ENCODE measurements at places on chromosomes 3 and 15.

DNA sequence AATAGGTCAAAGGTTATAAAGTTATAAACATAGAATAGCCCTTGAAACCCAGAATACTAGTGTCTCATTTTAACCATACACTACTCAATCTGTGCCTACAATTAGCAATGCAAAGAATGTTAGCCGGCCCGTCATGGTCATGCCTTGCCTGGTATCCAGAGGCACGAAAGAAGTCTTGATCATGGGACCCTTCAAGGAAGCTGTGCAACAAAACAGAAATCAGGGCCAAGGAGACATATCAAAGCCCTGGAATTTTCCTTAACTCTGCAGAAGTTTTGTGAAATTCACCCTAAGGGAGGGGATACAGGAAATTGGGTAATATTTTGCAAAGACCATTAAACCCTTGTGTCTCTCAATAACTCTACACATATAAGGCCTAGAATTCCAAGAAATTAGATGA lies 482.4 kb downstream of the ROBO1 start:
- DNase-seq: no peak

DNA sequence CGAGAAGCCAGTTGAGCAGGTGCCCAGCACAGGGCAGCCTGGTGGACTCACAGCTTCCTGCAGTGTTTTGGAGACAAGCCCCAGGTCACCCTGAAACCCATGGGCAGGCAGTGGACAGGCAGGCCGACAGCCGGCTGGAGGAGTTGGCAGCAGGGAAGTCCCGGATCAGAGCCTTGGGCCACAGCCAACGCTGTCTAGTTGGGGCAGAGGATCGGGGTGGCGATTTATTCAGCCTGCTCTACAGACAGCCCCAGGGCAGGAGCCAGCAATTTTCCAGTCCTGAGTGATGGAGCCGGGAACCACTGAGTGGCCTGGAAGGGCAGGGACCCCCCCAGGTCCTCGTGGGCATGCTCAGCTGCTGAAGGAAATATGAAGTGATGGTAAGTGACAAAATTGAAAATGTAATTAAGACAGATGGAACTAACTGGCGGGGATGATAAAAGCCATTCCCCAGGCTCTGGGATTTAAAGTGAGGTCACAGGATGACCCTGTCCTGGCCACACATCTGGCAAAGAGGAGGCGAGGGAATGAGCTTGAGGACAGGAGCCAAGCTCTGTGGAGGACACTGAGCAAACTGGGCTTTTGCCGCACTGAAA lies 34.4 kb upstream of the TBC1D21 start:
- no peak for DNase-seq

DNA sequence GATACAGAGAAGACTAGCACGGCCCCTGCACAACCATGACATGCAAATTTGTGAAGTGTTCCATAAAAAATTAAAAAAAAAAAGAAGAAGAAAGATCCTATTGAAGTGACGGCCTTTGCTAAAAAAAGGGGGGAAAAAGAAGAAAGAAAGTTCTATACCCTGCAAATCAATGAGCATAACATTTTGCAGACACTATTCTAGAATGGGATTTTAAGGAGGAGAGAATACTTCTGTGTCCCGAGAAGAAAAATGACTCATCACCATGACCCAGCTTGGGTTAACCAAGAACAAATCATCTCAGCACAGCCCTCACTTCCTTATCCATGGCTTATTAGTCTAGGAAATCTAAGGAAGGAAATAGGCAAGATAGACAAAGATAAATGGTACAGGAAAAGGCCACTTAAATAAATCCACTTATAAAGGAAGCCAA lies 7.4 kb upstream of the SH3BP5 start:
- DNase-seq: no peak

DNA sequence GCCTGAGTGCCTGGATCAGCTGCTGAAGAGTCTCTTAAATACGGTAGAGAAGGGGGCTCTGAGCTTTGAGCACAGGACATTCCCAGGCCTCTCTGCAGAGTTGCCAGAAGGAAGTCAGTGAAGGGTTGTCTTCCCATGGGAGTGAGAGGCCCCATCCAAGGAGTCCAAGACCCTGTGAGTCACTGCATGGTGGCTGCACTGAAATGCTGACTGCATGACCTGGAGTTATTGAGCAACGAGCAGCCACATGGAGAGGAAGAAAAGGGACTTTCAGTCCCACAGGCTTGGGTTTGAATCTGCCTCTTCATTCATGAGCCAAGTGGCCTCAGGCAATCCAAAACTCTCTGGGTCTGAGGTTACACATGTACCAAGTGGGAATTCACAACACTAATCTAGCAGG lies 69.6 kb upstream of the RASGRF1 start:
- no peak for DNase-seq

DNA sequence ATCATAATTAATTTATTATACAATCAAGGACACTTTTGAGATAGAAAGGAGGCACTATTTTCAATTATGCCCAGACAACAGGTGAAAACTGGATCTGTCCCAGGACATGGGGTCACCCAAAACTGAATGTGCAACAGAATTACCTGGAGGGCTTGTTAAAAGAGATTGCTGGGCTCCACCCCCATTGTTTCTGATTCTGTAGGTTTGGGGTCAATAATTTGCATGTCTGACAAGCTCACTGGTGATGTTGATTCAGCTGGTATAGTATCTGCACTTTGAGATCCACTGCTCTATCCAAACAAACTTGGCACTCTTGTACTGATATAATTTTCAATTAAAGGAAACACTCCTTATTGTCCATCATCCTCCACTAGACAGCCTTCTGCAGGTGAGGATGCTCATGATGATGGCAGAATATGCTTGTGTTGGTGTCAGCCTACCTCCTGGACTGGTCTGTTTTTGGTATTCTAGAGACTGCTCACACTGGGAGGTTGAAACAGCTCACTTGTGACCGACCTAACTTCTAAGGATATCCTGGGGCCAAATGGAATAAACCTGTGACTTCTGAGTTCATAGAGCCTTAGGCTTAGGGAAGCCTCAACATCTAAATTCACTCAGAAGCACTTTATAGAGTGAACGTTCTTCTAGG lies 2.2 kb downstream of the P2RY14 start:
- DNase-seq: no peak

GRCh38 chr15:40538976-40539375 lies 25.9 kb downstream of the CCDC32 start:
- peak; percentile 18 for DNase-seq

DNA sequence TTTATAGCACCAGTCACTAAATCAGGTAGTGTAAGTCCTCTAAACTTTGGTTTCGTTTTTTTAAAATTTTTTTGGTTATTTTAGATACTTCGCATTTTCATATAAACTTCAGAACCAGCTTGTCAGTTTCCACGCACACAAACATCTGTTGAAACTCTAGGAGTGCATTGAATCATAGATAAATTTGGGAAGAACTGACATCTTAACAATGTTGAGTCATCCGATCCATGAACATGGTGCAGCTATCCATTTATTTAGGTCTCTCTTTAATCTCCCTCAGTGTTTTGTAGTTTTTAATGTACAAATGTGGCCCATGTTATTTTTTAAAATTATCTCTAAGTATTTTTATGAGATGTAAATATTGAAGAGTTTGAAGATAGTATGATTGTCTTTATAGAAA lies 17.7 kb downstream of the TICRR start:
- DNase-seq: no peak

- no peak for DNase-seq
These were observed 16.1 kb downstream of the SLC28A2 start for GRCh38 chr15:45268135-45268534.

- DNase-seq: no peak
These were observed 342.6 kb upstream of the ICE2 start for GRCh38 chr15:60821462-60822061.

DNA sequence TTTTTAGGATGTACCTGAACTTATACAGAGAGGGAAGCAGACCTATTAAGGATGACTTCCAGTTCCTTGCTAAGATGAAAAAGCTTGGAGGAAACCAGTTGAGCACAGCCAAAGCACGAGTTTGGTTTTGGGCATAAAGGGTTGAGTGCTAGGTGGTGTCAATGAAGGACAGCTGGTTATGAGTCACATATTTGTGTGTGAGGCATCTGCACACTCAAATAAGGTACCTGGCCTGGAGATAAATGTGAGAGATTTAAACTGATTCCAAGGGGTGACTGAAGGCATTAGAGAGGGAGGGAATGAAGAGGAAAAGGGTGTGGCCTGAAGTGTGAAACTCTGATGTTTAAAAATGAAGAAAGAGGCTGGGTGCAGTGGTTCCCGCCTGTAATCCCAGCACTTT lies 486.7 kb downstream of the DIPK2A start:
- no peak for DNase-seq

DNA sequence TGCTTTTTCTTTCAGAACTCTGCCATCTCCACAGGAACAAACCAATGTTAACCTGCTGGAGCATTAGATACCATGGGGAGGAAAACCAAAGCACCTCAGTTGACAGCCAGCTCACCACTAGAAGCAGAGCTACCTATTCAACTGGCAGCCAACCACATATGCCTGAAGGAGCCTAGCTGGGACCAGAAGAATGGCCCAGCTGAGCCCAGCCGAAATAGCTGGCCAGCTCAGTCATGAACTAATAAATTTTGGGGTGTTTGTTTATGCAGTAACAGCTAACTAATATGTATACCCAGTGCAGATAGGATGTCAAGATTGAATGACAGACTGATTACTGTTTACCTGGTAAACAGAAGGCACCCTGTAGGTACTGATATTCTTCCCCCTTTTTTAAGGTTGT lies 1117.5 kb downstream of the TBL1XR1 start:
- DNase-seq: no peak

- no peak for DNase-seq
These were observed 440.7 kb upstream of the ARHGEF26 start for GRCh38 chr3:153680526-153680925.

- no peak for DNase-seq
These were observed 118.1 kb downstream of the EDEM1 start for GRCh38 chr3:5305684-5305989.

DNA sequence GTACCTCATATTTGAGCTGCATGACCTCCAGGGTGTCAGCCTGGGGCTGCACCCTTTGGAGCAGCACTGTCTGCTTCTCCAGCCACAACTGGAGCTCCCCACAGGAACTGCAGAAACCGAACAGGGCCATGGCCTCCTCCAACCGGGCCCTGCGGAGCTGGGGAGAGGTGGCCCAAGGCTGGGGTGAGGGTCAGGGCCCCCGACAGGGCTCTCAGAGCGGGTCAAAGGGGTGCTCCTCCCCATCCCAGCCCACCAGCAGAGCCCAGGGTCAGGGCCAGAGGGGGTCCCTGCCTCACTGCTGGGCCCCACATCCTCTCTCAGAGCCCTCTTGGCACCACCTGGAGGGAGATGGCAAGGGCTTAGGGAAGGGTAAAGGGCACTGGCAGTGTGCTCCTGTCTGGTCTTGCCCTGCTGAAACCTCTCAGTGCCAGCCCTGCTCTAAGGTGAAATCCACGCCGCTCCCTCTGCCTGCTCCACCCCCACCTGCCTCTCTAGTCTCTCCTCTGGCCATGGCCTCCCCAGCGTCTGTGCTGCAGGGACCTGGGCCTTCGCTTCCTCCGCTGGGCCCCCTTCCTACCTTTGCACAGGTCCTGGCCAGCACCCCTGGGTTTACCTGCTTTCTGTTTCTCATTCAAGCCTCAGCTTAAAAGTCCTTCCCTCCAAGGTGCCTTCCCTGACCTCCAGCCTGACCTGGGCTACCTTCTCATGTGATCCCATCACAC lies 13.5 kb downstream of the SPTBN5 start:
- no peak for DNase-seq

DNA sequence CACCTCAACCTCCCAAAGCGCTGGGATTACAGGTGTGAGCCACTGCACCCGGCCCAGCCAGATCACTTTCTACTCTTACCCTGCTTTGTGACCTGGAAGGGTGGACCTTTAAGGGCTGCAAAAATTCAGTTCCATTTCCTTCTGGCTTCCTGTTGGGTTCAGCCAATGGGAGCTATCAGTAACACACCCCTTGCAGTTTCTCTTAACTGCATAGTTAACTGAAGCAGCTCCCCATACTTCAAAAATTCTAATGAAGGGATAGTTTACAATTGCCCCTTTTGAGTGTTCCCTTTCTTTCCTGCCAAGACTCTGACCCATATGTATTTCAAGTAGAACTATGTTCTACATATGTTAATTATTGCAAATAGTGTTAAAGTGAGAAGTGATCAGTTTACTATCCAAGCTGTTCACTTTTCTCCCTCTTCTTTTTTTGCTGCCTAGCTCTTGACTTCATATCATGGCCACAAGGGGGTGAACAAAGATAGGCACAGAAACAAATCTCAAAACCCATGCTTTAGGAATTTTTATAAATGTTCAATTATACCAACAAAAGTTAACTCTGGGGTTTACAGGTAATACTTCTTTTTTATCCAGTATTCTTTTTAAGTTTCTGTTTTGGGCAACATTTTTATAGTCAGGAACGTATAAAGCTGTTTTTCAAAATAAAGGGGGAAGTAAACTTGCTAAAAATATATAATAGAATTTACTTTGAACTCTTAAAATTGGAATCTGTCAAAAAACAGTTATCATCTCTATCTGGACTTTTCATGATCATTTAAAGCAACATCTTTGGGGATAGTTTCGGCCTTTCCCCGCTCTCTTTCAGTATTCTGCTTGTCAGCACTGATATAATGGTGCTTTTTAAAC lies 8.1 kb downstream of the PGBD4 start:
- DNase-seq: no peak

DNA sequence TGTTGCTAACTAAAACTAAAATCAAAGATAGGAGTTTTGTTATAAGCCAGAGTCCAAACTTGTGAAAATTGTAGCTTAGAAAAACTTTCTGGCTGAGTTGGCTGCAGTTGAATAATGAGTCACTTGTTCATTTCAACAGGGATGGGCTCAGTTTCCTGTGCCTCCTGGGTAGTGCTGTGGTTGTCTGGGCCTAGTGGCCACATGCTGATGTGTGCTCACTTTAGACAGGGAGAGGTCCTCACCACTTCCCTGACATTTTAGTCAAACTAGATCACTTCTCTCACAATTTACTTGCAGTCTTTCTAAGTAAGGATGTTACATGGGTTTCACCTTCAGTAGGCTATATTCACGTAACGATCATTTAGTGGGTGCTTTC lies 6.3 kb upstream of the UBE2Q2 start:
- DNase-seq: no peak

DNA sequence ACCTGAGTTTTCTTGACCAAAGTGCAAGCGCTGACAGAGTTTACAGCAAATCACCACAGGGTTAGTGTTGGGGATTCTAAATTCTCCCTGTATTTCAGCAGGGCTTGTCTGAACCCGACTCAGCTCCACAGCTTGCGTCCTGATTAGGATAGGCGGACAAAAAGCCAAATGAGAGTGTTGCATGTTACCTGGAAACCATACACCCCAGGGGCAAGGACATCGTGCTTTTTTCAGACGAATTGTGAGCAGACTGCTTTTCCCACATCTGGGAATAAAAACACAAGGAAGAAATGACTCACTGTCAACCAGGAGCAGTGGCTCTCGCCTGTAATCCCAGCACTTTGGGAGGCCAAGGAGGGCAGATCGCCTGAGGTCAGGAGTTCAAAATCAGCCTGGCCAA lies 3.0 kb downstream of the DZIP1L start:
- no peak for DNase-seq

- no peak for DNase-seq
These were observed 115.6 kb downstream of the SENP2 start for GRCh38 chr3:185701611-185702261.

DNA sequence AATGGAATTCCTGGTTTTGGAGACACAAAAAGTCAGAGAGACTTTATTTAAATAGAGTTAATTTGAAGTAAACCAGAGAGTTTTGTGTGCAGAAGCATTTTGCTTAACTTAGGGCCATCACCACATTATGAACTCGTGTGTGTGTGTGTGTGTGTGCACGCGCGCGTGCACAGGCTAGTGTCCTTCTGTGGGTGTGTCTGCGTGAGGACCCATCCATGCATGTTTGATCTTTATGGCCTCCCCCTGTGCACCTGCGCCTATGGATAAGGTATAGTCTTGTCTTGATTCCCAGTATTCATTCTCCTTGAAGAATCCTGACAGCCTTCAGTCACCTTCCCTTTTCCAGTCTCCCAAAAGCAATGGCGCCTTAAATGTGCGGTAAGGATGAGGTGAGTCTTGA lies 26.0 kb downstream of the MUC20 start:
- no peak for DNase-seq
